CD4-positive, alpha-beta T cell (primary cell): ENCODE measurements at places on chromosomes 16 and 17.

- no peak overlapping the region for H3K4me3 ChIP-seq
- H3K4me1 ChIP-seq = peaks cover 17% of the 10 kb centered on the region
- DNase-seq = peak; percentile 38
Observed at GRCh38 chr16:75288596-75289120, 37.2 kb upstream of the BCAR1 start.

DNA sequence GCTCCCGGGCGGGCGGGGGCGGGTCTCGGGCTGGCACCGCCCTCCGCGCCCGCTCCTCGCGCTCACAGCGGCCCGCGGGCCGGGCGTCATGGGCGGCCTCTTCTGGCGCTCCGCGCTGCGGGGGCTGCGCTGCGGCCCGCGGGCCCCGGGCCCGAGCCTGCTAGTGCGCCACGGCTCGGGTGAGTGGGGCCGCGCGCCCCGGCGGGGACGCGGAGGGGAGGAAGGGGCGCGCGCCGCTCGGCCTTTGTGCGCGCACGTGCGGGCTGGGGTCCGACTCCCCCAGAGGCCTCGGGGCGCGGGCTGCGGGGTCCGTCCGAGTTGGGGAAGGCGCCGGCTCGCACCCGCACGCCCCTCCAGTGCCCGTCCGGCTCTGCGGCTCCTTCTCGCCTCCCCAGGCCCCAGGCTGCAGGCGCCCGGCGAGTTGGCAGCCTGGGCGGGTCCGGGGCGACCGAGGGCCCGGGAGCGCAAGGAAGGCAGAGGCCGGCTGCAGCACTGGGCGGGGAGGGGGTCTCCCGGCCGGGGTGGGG is at the start of gene NME4:
Gene NME4 (plus strand): TSS at position 65 of the 527 bp plus-strand sequence. CDS start 24 bp downstream, at position 89.
- H3K4me3 ChIP-seq = peak within 1 kb of the TSS; percentile 49
- DNase-seq = peak; percentile 49
- H3K36me3 ChIP-seq = no peaks in the 10 kb centered on the region
- H3K27ac ChIP-seq = no peak within 1 kb of the TSS
- H3K27me3 ChIP-seq = no peaks in the 10 kb centered on the region

- no peaks in the 10 kb centered on the region for H3K36me3 ChIP-seq
- H3K27me3 ChIP-seq = no peaks in the 10 kb centered on the region
- H3K4me3 ChIP-seq = no peak overlapping the region
- no peak overlapping the region for H3K27ac ChIP-seq
- no peaks in the 10 kb centered on the region for H3K4me1 ChIP-seq
- no peak for DNase-seq
Observed at GRCh38 chr17:51505450-51505849, 245.1 kb downstream of the UTP18 start.

DNA sequence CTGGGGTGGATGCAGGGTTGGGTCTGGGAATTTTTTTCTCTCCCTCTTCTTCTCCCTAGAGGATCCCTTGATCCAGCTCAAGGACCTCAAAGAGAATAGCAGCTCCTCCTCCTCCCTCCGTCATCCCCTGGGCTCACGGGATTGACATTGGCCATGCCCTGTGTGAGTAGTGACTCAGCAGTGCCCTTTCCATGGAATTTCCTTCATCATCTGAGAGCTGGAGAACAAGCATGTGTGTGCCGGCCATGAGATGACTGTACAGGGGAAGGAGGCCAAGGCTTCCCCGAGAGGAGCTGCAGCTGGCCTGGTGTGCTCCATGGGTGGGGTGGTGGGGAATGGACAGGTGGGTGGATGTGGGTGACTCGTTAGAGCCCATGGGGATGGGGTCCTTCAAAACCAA is 8.9 kb upstream of the WSCD1 start:
- H3K27me3 ChIP-seq = peaks cover 12% of the 10 kb centered on the region
- H3K4me3 ChIP-seq = no peak overlapping the region
- DNase-seq = no peak
- H3K27ac ChIP-seq = no peak overlapping the region
- no peaks in the 10 kb centered on the region for H3K36me3 ChIP-seq
- no peaks in the 10 kb centered on the region for H3K4me1 ChIP-seq

GRCh38 chr16:68935008-68935407 is 91.7 kb downstream of the TANGO6 start:
- H3K27ac ChIP-seq = no peak overlapping the region
- H3K27me3 ChIP-seq = no peaks in the 10 kb centered on the region
- H3K4me3 ChIP-seq = no peak overlapping the region
- H3K4me1 ChIP-seq = no peaks in the 10 kb centered on the region
- peaks cover 23% of the 10 kb centered on the region for H3K36me3 ChIP-seq
- DNase-seq = no peak

GRCh38 chr17:74825952-74826719 is 33.5 kb downstream of the GRIN2C start:
- H3K4me1 ChIP-seq = no peaks in the 10 kb centered on the region
- no peaks in the 10 kb centered on the region for H3K27me3 ChIP-seq
- peaks cover 47% of the 10 kb centered on the region for H3K36me3 ChIP-seq
- no peak overlapping the region for H3K4me3 ChIP-seq

DNA sequence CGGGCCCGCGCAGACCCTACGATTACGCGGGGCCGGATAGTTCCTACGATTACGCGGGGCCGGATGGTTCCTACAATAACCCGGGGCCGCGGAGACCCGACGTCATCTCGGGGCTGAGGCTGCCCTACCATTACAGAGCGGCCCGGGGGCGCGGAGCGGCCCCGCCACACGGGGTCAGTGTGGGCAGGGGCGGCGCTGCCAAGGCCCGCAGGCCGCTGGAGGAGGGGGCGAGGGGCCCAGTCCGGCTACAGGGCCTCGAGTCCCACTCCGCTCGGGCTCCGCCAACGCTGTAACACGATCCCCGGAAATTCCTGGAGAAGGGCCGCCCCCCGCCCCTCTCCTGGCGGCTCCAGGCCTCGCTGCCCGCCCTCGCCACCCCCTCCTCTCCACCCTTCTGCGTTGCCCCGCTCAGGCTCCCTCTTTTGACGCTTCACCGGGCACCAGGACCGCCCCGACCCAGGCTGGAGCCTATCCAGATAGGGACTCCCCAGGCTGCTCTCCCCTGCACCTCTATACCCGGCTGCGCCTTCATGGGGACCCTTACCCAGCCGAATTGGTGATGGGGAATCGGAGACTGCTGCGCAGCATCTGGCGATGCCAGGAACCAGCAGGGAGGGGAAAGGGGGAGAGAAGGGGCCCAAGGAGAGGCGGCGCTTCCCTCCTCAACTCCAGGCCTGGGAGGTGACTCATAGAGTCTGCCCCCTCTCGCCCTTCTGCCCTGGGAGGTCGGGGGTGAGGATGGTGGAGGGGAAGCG is at the start of gene RAB34:
Gene RAB34 (minus strand): TSS at position 291 of the 755 bp plus-strand sequence. CDS start 602 bp downstream, outside the sequence.
- H3K27ac ChIP-seq = no peak within 1 kb of the TSS
- H3K36me3 ChIP-seq = peaks cover 21% of the 10 kb centered on the region
- peak within 1 kb of the TSS; percentile 36 for H3K4me3 ChIP-seq
- peaks cover 17% of the 10 kb centered on the region for H3K27me3 ChIP-seq
- H3K4me1 ChIP-seq = peaks cover 55% of the 10 kb centered on the region

GRCh38 chr17:57552114-57552624 is 192.9 kb downstream of the CCDC182 start:
- no peak overlapping the region for H3K27ac ChIP-seq
- peak; percentile 43 for DNase-seq
- no peaks in the 10 kb centered on the region for H3K27me3 ChIP-seq
- peaks cover 15% of the 10 kb centered on the region for H3K4me1 ChIP-seq

GRCh38 chr16:12837756-12838155 is 34.1 kb upstream of the CPPED1 start:
- no peaks in the 10 kb centered on the region for H3K4me1 ChIP-seq
- no peak overlapping the region for H3K4me3 ChIP-seq
- DNase-seq = no peak
- no peaks in the 10 kb centered on the region for H3K27me3 ChIP-seq

DNA sequence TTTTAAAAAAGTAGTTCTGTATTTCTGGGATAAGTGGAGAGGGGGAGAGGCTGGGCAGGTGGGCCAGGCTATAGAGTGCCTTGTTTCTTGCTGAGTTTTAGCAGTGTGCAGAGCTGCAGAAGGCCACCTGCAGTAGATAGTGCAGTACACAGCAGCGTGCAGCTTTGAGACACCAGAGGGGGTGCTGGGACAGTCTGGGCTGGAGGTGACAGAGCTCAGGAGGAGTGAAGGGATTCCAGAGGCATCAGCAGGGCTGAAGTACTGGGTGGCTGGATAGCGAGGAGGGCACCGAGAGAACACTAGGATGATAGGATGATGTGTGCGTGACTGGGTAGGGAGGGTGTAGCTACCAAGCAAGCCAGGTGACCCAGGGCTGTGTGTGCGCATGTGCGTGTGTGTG is 26.6 kb downstream of the LCMT1 start:
- peaks cover 84% of the 10 kb centered on the region for H3K36me3 ChIP-seq
- no peak overlapping the region for H3K27ac ChIP-seq
- no peak overlapping the region for H3K4me3 ChIP-seq
- H3K4me1 ChIP-seq = no peaks in the 10 kb centered on the region

DNA sequence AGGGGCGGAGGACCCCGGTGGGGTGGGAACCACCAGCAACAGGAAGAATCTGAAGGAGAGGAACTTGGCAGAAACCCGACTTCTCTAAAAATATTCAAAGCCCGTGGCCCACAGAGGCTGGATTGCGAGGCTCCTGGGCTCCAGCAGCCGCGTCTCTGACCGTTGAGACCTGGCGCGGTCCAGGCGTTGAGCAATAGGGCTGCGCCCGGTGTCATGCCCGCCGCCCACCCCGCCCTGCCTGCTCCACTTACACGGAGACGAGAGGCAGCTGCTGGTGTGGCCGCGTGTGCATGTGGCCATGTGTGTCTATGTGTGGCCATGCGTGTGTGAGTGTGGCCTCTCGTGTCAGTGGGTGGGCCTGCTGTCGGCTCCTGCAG is 83.6 kb downstream of the IRF8 start:
- no peak for DNase-seq
- no peak overlapping the region for H3K4me3 ChIP-seq
- no peaks in the 10 kb centered on the region for H3K36me3 ChIP-seq
- H3K4me1 ChIP-seq = peaks cover 16% of the 10 kb centered on the region
- no peaks in the 10 kb centered on the region for H3K27me3 ChIP-seq
- H3K27ac ChIP-seq = no peak overlapping the region

DNA sequence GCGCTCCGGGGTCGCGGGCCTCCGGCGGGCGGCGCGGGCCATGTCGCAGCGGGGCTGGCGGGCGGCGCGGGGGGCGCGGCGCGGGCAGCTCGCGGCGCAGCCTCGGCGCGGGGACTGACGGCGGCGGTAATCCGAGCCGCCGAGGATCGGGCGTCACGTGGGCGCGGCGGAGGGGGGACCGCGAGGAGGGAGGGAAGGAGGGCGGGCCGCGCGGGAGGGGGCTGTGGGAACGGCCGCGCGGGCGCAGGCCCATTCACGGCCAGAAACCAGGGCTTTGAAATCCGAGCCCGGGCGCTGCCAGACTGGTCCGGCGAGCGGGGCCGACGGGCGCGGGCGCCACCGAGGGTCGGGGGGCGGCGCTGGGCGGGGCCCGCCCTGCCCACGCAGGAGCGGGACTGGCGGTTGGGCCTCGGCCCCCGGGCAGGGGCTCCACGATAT is at the start of gene MTSS2:
Gene MTSS2 (minus strand): TSS at position 116 of the 438 bp plus-strand sequence. CDS start 262 bp downstream, outside the sequence.
- H3K27me3 ChIP-seq = peaks cover 31% of the 10 kb centered on the region
- no peak for DNase-seq
- peak within 1 kb of the TSS; percentile 7 for H3K4me3 ChIP-seq
- peaks cover 10% of the 10 kb centered on the region for H3K4me1 ChIP-seq

DNA sequence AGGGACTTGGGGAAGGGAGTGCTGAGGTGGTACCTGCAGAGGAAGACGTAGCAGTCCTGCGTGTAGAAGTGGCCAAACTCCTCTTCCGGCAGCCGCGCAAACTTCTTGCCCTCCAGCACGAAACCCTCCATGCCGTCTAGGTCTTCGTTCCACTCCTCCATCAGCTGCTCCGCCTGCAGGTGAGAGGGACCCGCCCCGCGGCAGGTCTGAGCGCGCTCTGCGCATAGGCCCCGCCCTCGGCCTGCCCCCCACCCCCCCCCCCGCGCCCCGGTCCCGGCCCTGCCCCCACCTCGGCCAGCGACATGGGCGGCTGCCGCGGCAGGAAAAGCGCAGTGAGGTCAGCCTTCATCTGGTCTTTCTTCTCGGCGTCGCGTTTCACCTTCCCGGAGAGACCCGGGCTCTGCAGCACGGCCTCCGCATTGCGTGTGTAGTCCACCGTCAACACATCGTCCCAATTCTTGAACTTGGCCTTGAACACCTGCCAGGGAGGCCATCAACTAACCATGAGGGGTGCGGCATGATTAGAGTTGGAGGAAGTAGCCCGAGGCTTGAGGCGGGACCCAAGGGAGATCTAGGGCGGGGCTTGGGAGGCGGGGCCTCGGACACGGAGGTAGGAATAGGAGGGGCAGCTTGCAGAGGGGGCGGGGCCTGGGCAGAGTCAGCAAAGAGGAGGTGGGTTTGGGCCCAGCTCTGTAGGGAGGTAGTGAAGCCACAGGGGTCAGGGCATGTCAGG is 11.5 kb downstream of the FLII start:
- H3K4me3 ChIP-seq = no peak overlapping the region
- H3K27me3 ChIP-seq = no peaks in the 10 kb centered on the region
- H3K27ac ChIP-seq = no peak overlapping the region
- H3K36me3 ChIP-seq = peaks cover 73% of the 10 kb centered on the region
- no peaks in the 10 kb centered on the region for H3K4me1 ChIP-seq
